Activated CD4-positive, CD25-positive, alpha-beta regulatory T cell treated with anti-CD3 and anti-CD28 coated beads, Interleukin-2, amount 50 U/mL, for 16 hours (primary cell): ENCODE measurements at places on chromosomes 3 and 15.

GRCh38 chr3:161854232-161854771, 357.7 kb downstream of the OTOL1 start:
- no peak for DNase-seq

GRCh38 chr3:169811631-169812331, 889 bp upstream of the LRRIQ4 start:
- DNase-seq, result no peak

- DNase-seq, result peak; percentile 4
These were observed 620 bp downstream of the ABHD5 start for GRCh38 chr3:43691120-43691995.

- DNase-seq, result no peak
These were observed 6.2 kb downstream of the MGA start for GRCh38 chr15:41666353-41666920.

DNA sequence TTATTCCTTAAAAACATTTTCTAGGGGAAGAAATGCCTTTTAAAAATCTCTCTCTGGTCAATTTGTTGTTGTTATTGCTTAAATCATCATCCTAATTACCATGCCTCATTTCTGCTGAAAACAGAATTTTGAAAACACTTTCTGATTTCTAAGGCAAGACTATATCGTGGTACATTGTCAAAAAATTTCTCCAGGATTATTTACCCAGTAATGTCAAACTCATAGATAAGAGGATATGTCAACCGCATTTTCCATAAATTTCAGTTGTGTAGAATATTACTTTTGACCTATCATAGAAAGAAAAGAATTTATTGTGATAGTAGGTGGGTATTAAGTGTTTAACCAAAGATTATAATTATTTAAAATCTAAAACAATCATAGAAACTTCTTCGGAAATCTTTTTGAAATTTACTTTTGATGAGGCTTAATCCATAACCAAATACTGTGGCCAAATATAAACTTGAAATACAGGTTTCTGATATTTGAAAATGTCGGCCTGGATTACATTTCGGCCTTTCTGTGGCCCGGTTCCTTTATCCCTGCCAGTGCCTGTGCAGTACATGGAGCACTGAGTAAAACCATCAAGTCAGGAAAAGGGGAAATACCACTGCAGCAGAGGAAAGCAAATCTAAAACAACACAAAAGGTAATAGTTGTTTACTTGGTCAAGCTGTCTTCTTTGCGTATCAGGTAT, 173.4 kb downstream of the MYRIP start:
- no peak for DNase-seq

DNA sequence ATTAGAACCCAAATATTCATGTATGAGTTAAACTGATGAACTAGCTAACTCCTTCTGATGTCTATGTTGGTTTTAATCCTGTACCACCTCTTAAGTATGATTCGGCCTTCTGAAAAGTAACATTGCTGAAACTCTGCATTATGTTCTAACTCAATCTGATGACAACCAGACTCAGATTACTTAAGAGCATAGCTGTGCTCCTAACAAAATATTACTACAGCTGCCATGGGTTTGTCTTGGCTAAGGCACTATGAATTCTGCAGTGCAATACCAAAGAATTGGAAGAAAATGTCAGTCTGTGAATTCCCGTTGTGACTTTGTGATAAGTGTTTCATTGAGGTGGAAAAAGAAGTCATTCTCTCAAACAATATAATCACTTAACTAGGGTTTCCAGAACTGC, 224.4 kb downstream of the ZMAT3 start:
- DNase-seq, result no peak

- no peak for DNase-seq
These were observed 170.4 kb upstream of the KBTBD8 start for GRCh38 chr3:66827726-66828125.

- no peak for DNase-seq
These were observed 38.1 kb upstream of the NMNAT3 start for GRCh38 chr3:139715743-139716360.

GRCh38 chr3:2198776-2199279, 100.2 kb downstream of the CNTN4 start:
- no peak for DNase-seq

- no peak for DNase-seq
These were observed 248.8 kb downstream of the SHOX2 start for GRCh38 chr3:157857440-157857839.

DNA sequence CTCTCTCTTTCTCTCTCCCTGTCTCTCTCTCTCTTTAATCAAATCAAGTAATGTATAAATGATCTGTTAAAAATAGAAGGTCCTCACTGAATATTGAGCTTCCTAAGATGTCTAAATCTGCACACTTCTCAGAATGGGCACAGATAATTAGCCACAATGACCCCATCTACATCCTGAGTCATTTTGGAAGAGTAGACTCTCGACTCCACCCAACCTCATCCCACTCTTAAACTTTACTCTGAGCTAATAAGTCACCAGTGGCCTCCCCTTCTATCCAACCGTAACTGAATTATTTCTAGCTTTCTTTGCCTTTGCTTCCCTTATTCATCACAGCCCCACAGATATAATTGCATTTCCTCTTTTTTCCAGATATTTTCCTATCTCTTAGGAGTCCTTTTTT, 326.5 kb upstream of the ZNF717 start:
- DNase-seq, result no peak

DNA sequence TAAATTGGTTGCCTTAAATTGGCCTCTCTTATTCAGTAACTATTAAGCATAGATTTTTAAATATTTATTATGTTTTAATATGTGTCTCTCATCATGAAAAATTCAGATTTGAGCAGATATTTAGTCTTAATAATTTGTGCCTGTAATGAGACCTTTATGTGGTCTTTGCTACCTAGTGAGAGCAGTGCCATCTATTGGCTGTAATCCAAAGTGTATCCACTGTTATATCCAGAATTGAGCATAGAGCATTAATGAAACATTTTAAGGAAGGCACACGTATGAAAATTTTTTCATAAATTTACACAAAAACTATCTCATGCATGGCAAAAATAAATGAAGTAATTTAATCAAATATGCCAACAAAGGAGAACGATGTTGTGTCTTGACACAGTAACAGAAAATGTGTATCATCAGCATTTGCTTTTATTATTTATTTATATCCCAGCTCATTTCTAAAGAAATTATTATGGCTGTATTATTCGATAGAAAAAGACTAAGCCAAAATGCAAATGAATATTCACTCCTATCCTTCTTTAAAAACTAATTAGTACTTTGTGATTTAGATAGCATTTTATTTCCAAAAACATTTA, 203.5 kb downstream of the RSRC1 start:
- no peak for DNase-seq

GRCh38 chr3:55780913-55781312, 293.8 kb upstream of the WNT5A start:
- DNase-seq, result no peak

- no peak for DNase-seq
These were observed 25.8 kb downstream of the LRTM1 start for GRCh38 chr3:54901906-54902685.

DNA sequence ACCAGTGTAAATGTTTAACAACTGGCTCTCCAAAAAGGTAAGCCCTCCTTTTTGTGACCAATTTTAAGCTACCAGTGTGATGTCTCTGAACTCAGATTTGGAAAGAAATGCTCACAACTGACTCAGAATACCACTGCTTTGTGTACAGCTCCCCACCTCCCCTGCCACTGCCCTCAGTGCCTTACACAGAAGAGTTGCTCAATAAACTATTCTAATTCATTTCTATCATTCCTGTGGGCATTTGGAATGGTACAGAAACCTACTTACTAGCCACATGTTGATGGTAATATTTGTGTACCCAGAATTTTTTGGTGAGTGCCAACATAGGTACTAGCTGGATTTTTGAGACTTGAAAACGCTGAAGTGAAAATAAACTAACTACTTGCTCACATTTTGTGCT, 16.0 kb downstream of the LRRN1 start:
- DNase-seq, result no peak
